Sciatic nerve (tissue), 2 donors: ENCODE measurements at places on chromosomes 3 and 15.
A peak's percentile ranks its signal among the peaks of the same experiment; 100 is the strongest.

DNA sequence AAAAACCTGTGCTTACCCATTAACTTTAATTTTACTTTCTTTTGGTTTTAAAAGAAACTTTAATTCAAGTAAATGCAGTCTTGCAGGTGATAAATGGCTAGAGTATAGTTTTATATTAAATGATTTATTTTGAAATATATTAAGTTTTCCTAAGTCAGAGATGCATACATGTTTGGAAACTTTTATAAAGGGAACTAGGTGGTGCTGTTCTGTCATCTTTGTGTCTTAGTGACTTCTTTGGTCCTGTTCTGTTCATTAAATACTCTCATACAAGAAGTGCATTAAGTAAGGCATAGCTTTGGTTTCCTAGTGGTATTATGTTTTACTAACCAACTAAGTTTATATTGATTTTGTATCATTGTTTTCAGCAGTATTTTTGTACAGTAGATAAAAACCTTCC is 15.6 kb downstream of the CADM2 start:
- no peak for DNase-seq

GRCh38 chr15:99954361-99955180 is 221.3 kb upstream of the LYSMD4 start:
- DNase-seq, result peak; percentile 49

DNA sequence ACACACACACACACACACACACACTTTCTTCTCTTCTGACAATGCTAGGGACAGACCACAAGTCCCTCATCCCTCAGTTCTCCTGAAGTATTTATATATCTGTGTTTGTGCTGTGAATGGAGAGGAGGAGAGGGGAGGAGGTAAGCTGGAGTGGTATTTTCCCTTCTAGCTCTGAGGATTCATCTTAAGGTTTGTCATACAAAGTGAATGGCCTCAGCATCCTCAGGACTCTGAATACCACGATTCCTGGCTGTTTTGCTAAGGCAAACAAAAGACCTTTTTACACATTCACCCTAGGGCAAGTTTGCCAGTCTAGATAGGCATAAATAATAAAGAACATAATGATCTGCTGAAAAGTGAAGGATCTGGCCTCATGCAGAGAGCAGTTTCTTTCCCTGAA is 65.7 kb upstream of the CHMP2B start:
- no peak for DNase-seq

DNA sequence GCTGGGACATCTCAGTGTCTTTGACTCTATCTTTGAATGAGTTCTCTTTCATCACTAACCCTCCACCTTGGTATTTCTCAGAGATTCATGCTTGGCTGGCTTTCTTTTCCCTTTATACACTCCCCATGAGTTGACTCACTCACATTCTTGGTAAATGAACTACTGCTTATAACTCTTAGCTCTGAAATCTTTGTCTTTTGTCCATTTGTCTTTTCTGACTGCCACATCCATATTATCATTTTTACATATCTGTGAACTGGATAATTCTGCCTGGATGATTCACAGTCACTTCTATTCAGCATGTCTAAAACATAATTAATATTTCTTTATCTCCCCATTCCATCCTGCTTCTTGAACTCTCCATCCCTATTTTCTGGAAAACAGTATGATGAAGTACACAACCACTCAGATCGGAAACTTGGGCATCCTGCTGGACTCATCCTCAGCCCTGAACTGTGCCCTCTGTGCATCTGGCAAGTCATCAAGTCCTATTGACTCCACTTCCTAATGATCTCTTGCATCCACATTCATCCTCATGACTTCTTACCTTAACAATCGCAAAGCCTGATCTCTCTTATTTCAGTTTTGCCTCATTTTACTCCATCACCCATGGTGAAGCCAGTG is 66.9 kb downstream of the KCNAB1 start:
- DNase-seq, result no peak

DNA sequence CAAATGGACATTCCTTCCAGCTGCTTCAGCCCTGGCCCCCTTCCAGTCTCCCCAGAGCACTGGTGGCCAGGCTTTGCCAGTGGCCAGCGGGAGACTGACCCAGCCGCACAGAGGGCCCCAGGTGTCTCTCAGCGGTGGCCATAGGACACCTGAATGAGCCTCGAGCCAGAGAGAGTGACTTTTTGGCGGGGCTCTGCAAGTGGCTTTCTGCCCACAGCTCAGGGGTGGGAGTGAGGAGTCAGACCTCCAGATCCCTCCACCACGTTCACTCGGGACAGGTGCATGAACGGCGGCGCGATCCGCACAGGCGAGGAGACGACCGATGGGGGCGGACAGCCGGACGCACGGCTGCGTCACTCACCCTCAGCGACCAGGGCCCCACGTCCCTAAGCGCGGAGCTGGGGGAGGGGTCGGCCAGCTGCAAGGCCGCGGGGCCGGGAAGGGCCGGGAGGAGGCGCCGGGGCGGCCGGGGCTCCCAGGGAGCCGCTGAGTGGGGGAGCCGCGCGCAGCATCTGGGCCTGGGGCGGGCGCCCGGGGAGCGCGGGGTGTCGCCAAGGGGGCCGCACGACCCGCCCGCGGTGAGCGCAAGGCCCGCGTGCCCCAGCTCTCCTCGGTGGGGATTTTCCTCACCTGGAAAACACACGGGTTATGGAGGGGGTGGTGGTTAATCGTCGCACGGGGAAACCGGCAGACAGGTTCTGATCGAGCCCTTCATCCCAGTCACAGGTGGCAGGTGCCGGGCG is 57.1 kb downstream of the BDH1 start:
- no peak for DNase-seq

GRCh38 chr3:151112731-151113130 is 27.3 kb downstream of the MED12L start:
- no peak for DNase-seq

DNA sequence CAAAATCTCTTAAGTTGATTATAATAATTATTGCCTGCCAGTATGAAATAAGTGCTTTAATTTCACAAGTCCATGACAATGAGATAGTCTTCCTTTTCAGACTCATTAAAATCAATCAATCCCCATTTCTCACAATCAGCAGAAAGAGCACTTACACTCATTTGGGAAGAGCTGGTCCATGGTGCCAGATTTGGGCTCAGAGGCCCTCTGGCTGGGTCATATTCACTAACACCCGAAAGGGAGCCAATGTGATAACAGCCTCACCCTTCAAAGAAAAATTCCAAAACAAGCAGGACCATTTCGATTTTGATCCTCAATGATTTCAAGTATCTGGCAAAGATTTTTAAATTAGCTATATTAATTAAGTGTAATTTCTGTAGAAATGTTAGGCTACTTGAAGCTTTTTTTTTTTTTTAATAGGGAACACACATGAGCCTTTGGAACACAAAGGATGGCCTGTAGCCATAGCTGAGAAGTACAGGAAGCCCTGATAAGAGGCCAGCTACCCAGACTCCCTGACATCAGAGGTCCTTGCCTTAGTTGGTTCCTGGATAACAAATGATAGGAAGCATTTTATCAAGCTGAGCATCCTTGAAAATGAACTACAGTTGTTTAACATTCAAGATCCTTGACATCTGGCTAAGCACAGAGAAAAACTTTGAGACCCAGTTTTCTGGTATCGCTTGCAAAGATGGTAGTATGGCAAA is 17.1 kb downstream of the MCF2L2 start:
- no peak for DNase-seq

- no peak for DNase-seq
Measured at GRCh38 chr3:141529256-141529655, 42.4 kb downstream of the RASA2 start.

GRCh38 chr3:188906236-188906635 is 265.5 kb upstream of the TPRG1 start:
- no peak for DNase-seq

- no peak for DNase-seq
Measured at GRCh38 chr3:166425021-166425420, 587.8 kb upstream of the BCHE start.

GRCh38 chr3:13700362-13700761 is 151.4 kb downstream of the FBLN2 start:
- DNase-seq, result no peak

DNA sequence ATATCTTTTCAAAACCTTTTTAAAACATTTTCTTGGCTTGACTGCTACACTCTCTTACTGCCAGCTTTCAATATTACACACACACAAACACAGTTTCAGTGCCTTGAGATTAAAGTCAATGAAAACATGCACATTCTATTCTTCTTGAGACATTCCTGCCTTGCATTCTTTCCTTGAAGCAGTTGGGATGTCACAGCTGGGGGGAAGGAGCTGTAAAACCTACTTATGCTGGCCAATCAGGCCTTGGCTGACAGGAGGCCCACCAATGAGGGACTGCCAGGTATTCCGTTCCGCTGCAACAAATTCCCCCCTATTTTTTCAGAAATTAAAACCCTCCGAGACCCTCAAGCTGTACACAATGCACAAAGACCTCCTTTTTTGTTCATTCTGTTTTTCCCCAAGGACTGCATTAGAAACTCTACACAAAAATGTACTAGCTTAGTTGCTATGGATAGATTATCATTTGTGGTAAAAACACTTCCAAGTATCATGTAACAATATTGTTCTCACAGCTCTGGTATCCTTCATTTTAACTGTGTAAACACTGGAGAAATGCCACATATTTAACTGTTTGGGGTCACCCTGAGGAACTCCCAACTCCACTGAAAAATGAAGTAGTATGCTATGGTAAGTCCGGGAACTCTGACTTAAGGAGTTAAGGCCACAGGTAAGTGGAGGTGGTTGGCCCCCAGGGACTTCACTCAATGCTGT is 18.5 kb downstream of the FSTL1 start:
- no peak for DNase-seq
